ENCODE measurements at places on chromosomes 5 and 9. TPM values are rescaled to one million over a fixed set of nuclear protein-coding genes. Genes with fewer than 3 reads are reported as not detected.

GRCh38 chr9:106772523-106773290 is 90.3 kb upstream of the ZNF462 start:
- DNase-seq: no peak

GRCh38 chr5:76625087-76625815 is 2.0 kb upstream of the F2RL2 start:
- no peak for DNase-seq

The TMEM215 gene
- not detected for total RNA-seq

The ELOVL7 gene
- 0.68 TPM for total RNA-seq
